ENCODE measurements at places on chromosomes 5 and 9.
A peak's percentile ranks its signal among the peaks of the same experiment; 100 is the strongest.

GRCh38 chr5:176810687-176811501, 535 bp downstream of the UNC5A start:
- DNase-seq, result no peak

DNA sequence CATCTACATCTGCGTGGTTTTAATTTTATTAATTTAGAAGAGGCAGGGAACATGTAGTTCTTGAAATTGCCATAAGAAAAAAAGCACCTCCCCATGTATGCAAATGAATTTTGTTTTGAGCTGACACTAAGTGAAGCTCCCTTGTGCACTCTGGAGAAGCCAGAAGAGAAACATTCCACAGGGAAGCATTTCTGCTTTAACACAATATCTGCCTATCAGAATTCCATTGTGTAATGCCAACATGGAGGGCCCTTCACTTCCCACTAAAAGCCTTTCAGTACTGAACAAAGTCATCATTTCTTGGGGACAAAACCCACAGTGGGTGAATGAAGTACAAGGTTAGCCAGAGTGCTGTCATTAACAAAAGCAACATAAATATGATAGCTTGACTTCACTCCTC, 59.7 kb downstream of the PRELID2 start:
- no peak for DNase-seq

DNA sequence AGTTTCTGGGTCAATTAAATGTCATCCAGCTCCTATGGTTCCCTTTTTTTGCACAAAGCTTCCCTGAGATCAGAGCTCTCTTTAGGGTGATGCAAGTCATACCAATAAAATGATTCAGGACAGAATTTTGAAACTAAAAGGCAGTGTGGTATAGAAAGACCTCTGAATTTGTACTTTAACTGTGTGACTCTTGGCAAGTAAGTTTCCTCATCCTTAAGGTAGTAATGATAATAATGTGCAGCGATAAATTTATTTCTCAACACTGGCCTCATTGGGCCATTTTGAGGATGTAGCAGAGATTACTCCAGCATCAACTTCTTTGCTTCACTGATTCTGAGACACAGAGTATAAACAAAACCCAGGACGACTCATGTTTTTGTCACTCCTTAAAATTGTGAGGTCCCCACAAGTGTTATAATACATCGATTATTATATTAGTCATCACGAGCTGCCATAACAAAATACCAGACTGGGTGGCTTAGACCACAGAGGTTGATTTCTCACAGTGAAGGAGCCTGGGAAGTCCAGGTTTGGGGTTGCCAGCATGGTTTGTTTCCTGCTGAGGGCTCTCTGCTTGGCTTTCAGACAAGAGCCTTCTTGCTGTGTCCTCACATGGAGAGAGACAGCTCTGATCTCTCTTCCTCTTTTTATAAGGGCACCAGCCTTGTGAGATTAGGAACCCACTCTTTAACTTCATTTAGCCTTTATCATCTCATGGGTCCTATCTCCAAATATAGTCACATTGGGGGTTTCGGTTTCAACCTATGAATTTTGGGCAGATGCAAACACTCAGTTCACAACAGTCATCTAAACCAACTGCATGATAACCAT, 293.0 kb downstream of the ZNF608 start:
- DNase-seq, result peak; percentile 59

DNA sequence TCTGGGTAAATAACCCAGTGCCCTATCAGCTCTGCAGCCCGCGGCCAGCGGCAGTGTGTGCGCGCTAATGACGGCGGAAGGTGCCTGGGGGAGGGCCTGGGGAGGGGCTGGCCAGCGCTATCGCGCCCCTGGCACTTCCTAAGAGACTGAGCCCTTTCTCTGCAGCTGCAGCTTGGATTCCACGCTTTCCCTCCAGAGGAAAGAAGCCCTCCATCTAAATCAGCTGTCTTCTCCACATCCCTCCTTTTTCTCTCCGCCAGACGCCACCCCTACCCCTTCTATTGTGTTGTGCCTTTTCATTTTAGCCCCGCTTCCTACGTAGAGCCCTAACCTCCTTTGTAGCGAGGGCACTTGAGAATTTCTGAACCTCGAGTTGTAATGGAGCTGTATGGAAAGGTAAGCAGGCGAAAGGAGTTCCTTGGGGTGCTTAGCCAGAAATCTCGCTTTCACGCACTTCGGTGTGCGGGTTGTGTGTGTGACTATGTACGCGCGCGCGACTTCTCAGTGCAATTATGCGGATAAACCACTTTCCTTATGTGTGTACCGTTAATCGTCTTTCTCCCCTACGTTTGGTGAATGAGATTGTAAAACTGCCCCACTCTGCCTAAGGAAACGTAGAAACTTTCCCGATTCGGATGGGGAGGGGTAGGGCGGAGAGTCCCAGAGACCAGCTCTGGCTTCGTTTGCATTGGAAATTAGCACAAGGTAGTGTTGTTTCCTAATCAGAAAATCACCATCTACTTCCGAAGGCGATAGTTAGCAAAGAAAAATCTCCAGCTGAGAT, 664 bp upstream of the RAB3C start:
- no peak for DNase-seq

GRCh38 chr5:95779611-95780010, 42.9 kb downstream of the GLRX start:
- DNase-seq, result no peak

DNA sequence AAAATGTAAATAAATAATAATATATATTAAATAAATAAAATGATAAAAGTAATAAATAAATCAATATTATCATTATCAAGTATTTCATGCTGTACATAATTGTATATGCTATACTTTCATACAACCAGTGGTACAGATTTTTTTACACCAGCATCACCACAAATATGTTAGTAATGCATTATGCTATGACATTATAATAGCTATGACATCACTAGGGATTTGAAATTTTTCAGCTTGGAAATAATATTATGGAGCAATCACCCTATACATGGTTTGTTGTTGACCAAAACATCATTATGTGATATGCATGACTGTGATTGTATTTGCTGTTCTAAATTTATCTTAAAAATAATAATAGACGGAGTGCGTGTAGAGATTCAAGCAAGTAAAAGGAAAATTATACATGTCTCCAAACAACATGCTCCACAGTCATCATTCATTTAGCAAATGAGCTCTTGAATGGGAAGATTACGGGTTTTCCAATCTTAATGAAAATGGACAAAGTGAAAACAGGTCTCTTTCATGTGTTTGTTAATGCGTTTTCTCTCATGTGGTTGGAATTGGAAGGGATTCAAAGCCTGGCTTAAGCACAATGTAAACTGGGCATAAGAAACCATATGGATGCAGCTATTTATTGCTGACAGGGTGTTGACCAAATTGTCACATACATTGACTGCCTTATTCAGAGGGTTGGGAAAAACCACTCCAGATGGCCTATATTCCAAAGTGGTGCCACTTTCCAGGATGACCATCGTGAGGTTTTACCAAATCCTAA, 643.0 kb upstream of the RGMB start:
- DNase-seq, result no peak

DNA sequence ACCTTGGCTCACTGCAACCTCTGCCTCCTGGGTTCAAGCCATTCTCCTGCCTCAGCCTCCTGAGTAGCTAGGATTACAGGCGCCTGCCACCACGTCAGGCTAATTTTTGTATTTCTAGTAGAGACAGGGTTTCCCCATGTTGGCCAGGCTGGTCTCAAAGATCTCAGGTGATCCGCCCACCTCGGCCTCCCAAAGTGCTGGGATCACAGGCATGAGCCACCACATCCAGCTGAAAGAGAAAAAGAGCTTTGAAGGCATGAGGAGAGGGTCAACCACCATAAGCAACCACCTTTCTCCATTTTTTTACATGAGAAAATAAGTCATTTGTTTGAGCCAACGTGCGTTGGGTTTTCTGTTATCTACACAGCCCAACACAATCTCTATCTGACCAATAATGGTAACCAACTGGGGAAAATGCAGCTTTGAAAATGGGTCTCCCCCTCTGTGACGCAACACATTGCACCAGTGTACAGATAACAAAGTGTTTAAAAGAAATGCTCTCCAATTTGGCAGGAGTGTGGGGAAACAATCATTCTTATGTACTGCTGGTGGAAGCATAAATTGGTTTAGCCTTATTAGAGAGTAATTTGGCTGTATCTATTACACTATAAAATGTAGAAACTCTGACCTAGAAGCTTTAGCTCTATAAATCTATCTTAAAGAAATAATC, 45.8 kb upstream of the ZBTB43 start:
- no peak for DNase-seq

DNA sequence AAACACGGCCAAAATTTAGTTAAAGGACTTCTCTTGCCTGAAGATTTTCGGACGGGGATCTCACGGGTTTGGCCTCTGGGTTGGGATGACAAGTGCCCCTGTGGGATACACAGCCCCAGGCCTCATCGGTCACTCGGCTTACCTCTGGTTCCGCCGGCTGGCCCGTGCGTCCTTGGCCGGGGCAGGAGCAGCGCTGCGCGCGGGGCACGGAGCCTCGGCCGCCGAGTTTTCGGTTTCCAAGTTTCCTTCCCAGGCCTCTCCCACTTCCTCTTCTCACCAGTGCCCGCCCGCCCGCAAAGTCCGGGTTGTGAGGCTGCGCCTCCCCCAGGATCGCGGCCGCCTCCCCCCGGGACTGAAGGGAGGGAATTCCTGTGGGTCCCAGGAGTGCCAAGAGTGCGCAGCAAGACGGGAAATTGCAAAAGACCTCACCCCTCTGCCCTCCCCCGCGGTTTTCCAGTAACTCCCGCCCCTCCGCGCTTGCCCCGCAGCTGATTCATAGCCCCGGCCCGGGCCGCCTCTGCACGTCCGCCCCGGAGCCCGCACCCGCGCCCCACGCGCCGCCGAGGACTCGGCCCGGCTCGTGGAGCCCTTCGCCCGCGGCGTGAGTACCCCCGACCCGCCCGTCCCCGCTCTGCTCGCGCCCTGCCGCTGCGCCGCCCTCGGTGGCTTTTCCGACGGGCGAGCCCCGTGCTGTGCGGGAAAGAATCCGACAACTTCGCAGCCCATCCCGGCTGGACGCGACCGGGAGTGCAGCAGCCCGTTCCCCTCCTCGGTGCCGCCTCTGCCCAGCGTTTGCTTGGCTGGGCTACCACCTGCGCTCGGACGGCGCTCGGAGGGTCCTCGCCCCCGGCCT, at the start of gene OSMR:
OSMR (plus strand) TSS at position 487 of the 853 bp plus-strand sequence. CDS start 23,033 bp downstream, outside the sequence.
- DNase-seq, result peak; percentile 93

- no peak for DNase-seq
Observed at GRCh38 chr5:54160329-54160728, 150.0 kb downstream of the ARL15 start.

GRCh38 chr5:126814721-126815404, 37.9 kb downstream of the LMNB1 start:
- no peak for DNase-seq

DNA sequence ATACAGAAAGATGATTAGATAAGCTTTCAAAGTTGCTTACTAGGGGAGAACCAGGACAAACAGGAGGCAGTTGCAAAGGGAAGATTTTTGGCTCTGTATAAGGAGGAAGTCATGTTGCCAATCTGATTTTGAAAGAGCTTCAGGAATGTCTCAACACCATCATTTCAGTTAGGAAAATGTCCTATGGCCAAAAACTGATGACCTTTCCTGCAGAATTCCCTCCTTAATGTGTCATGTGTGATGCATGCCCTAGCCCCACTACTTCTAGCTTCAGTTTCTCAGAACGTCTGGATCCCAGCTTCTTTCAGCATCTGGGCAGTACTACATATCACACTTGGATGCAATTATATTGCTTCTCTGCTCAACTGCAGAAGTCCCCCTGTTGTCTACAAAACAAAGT, 211.5 kb upstream of the NREP start:
- DNase-seq, result no peak

DNA sequence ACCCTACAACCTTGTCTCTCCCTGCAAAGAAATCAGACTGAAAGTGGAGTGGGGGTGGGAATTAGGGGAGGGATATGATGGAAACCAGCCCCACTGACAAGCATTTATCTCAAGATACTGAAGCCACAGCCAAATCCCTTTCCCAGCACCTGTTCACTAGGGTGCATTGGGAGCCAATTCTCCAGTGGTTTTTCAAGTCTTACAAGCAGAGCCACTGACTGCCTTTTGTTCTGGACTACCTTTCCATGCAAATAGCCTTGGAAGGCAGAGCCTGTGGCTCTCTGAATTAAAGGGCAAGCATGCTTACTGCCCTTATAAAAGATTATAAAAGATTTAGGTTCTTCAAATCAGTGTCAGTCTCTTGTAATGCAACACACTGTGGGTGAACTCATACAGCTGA, 8.8 kb upstream of the GGTA1 start:
- DNase-seq, result no peak

GRCh38 chr9:14485366-14485765, 171.4 kb upstream of the NFIB start:
- DNase-seq, result no peak

GRCh38 chr9:1049641-1050040, 516 bp upstream of the DMRT2 start:
- DNase-seq, result no peak

DNA sequence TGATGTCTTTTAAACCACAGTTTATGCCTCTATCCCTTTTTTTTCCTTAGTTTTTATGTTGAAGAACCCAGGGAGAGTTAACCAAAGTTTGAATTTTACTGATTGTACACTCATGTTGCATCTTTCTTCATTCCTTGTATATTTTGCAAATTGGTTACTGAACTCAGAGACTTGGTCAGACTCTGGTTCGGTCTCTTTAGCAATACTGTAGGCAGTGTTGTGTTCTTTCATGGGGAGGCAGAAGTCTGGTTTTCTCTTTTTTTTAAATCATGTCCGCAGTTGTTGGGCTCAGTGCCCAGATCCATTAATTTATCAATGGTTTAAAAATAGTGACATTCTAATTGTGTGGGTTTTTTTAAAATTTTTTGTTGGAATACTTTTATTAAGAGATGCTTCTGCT, 23.4 kb downstream of the UBE2R2 start:
- no peak for DNase-seq

GRCh38 chr9:71607461-71607881, 160.8 kb downstream of the CEMIP2 start:
- DNase-seq, result no peak

DNA sequence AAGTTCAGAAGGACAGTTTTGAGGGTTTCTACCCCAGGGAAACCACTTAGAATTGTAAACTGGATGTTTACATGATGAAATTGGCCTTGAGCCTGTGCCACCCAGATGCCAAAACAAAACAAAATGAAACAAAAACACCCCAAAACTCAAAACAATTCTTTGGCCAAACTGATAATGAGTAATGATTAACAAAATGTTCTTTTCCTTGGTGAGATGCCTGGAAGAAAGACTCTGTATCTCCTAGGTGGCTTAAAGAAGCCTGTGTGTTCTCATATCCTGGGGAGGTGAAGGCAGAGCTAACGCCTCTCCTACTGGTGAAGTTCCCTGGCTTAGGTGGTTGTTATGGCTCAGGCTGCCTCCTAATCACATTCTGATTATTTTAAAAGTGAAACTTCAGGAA, 120.5 kb downstream of the NPR3 start:
- no peak for DNase-seq
